ENCODE measurements at places on chromosomes 5 and 9. TPM values are rescaled to one million over a fixed set of nuclear protein-coding genes. Genes with fewer than 3 reads are reported as not detected.

Gene C1QTNF3
- total RNA-seq = 2.6 TPM

Gene TTC39B
- 27.9 TPM for total RNA-seq

Gene RGS7BP
- not detected for total RNA-seq

Gene LCN1
- 0.60 TPM for total RNA-seq

Gene FGD3
- total RNA-seq = not detected

Gene ARSI
- 2.4 TPM for total RNA-seq

Gene TMEM215
- not detected for total RNA-seq

Gene CMYA5
- 0.60 TPM for total RNA-seq

Gene NRG2
- total RNA-seq = 0.13 TPM

Gene TMEM8B
- total RNA-seq = 17.4 TPM

Gene C9orf153
- not detected for total RNA-seq

DNA sequence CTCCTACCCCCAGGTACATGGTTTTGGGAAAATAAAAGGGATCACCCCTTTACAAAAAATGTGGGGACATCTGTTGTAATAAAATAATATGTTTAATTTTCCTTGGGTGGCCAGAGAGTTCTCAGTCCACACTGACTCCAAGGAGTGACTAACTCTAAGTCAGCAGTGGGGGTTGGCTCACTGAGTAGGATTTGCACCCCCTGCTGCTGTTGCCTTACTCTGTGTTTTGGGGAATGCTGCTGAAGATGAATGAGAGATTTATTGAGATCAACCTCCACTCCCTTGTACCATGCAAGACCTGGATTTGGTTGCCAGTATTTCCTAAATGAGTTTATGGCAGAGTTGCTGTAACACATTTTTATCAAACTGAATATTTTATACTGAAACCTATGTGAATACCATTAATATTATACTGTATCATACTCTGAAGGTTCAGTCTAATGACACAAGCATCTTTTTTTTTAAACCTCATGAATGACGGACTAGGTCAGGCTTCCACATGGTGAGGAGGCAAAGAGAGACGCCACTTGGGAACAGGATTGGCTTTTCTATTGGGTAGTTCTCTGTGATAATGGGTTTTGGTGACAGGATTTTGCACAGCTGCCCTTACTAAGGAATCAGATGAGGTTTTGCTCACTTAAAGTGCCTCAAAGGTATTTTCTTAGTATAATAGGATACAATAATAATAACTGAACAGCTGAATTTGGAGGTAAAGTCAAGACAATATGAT is 121.3 kb upstream of the OSMR start:
- no peaks in the 10 kb centered on the region for H3K27me3 ChIP-seq
- no peaks in the 10 kb centered on the region for H3K36me3 ChIP-seq
- H3K4me1 ChIP-seq = peaks cover 7% of the 10 kb centered on the region
- no peak overlapping the region for H3K27ac ChIP-seq
- H3K4me3 ChIP-seq = no peak overlapping the region

- H3K4me3 ChIP-seq = no peak overlapping the region
- no peak for DNase-seq
- peaks cover 32% of the 10 kb centered on the region for H3K4me1 ChIP-seq
- H3K27me3 ChIP-seq = no peaks in the 10 kb centered on the region
These were observed 17.6 kb upstream of the TARS1 start for GRCh38 chr5:33423018-33423630.

- no peak overlapping the region for H3K4me3 ChIP-seq
- H3K27ac ChIP-seq = no peak overlapping the region
- H3K36me3 ChIP-seq = no peaks in the 10 kb centered on the region
These were observed 60.0 kb downstream of the DMAC1 start for GRCh38 chr9:7739595-7739994.

GRCh38 chr9:91502475-91502874 is 78.8 kb upstream of the NFIL3 start:
- H3K4me1 ChIP-seq = peaks cover 20% of the 10 kb centered on the region
- no peaks in the 10 kb centered on the region for H3K27me3 ChIP-seq
- H3K36me3 ChIP-seq = no peaks in the 10 kb centered on the region
- no peak for DNase-seq
- no peak overlapping the region for H3K27ac ChIP-seq

GRCh38 chr9:70566751-70567150 is 152.3 kb upstream of the KLF9 start:
- H3K36me3 ChIP-seq = no peaks in the 10 kb centered on the region
- no peak for DNase-seq
- peaks cover 48% of the 10 kb centered on the region for H3K4me1 ChIP-seq
- peak overlapping the region; percentile 52 for H3K27ac ChIP-seq
- H3K27me3 ChIP-seq = peaks cover 1% of the 10 kb centered on the region

- H3K4me3 ChIP-seq = no peak overlapping the region
- H3K4me1 ChIP-seq = peaks cover 7% of the 10 kb centered on the region
- H3K27ac ChIP-seq = no peak overlapping the region
- H3K36me3 ChIP-seq = peaks cover 4% of the 10 kb centered on the region
- peaks cover 77% of the 10 kb centered on the region for H3K27me3 ChIP-seq
These were observed 25.0 kb downstream of the HMCN2 start for GRCh38 chr9:130290291-130291181.

- DNase-seq = no peak
- H3K4me3 ChIP-seq = no peak overlapping the region
- H3K4me1 ChIP-seq = no peaks in the 10 kb centered on the region
- peaks cover 39% of the 10 kb centered on the region for H3K27me3 ChIP-seq
- H3K36me3 ChIP-seq = no peaks in the 10 kb centered on the region
- H3K27ac ChIP-seq = no peak overlapping the region
These were observed 93.6 kb downstream of the PAX5 start for GRCh38 chr9:36940500-36940853.

- H3K4me1 ChIP-seq = peaks cover 3% of the 10 kb centered on the region
- no peak for DNase-seq
- H3K36me3 ChIP-seq = peaks cover 10% of the 10 kb centered on the region
- no peaks in the 10 kb centered on the region for H3K27me3 ChIP-seq
- no peak overlapping the region for H3K4me3 ChIP-seq
These were observed 134.7 kb downstream of the SEMA5A start for GRCh38 chr5:9411142-9411541.

- no peak overlapping the region for H3K27ac ChIP-seq
- no peak for DNase-seq
- H3K4me1 ChIP-seq = no peaks in the 10 kb centered on the region
- no peak overlapping the region for H3K4me3 ChIP-seq
- H3K36me3 ChIP-seq = no peaks in the 10 kb centered on the region
- H3K27me3 ChIP-seq = peaks cover 2% of the 10 kb centered on the region
These were observed 371.7 kb upstream of the IRX4 start for GRCh38 chr5:2254406-2254805.

All from chondrocyte (in vitro differentiated cells).